ENCODE measurements at places on chromosomes 1 and 21.

GRCh38 chr1:221919743-221920142 is 177.9 kb upstream of the DUSP10 start:
- DNase-seq: no peak

GRCh38 chr1:221217029-221217428 is 337.8 kb downstream of the HLX start:
- DNase-seq: no peak

GRCh38 chr1:156276532-156276931 is 6.1 kb downstream of the SMG5 start:
- peak; percentile 77 for DNase-seq

- no peak for DNase-seq
Observed at GRCh38 chr1:53321776-53322602, 5.9 kb downstream of the LRP8 start.

DNA sequence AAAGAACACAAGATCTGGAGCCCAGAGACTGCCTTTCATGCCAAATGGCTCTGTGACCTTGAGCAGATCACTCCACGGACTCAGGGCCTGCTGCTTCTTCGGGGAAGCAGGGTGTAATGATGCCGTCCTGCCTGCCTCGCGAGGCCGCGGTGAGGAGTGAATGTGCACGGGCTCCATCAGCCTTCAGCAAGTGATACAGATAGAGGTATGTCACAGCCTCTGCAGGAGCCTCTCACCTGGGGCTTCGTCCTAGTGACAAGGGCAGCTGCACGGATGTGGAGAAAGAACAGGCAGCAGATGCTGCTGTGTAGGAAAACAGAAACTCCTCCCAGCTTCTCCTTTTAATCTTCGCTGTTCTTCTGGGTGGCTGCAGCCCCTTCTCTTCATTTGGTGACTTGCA is 127.5 kb downstream of the KCNN3 start:
- no peak for DNase-seq
